Tibial artery (tissue), 4 donors: ENCODE measurements at places on chromosomes 2 and 18.
A peak's percentile ranks its signal among the peaks of the same experiment; 100 is the strongest.

DNA sequence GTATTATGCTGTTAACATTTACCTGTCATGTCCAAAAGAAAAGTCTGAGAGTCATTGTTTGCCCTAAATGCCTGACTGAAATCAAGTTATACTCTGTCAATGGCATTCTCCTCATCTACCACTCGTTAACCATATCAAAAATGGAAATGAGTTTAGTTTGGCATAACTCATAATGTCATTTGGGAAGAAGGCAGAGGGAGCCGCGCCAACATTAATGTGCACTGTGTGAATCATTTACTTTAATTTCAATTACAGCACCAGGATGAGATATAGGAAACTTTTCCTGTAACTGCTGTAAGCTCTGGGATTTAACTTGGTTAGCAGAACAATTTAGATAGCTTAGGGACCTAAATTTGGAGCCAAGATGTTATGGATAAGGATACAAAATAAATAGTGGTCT, 871.2 kb upstream of the POU3F3 start:
- DNase-seq, result no peak
- H3K4me1 ChIP-seq, result no peaks in the 10 kb centered on the region
- no peak overlapping the region for H3K27ac ChIP-seq
- no peaks in the 10 kb centered on the region for H3K36me3 ChIP-seq
- H3K27me3 ChIP-seq, result no peaks in the 10 kb centered on the region

GRCh38 chr2:120231564-120231973, 8.4 kb upstream of the TMEM185B start:
- H3K36me3 ChIP-seq, result no peaks in the 10 kb centered on the region
- no peak overlapping the region for H3K27ac ChIP-seq
- peaks cover 5% of the 10 kb centered on the region for H3K4me1 ChIP-seq
- H3K27me3 ChIP-seq, result no peaks in the 10 kb centered on the region
- H3K4me3 ChIP-seq, result peak overlapping the region; percentile 41
- peak; percentile 41 for DNase-seq

DNA sequence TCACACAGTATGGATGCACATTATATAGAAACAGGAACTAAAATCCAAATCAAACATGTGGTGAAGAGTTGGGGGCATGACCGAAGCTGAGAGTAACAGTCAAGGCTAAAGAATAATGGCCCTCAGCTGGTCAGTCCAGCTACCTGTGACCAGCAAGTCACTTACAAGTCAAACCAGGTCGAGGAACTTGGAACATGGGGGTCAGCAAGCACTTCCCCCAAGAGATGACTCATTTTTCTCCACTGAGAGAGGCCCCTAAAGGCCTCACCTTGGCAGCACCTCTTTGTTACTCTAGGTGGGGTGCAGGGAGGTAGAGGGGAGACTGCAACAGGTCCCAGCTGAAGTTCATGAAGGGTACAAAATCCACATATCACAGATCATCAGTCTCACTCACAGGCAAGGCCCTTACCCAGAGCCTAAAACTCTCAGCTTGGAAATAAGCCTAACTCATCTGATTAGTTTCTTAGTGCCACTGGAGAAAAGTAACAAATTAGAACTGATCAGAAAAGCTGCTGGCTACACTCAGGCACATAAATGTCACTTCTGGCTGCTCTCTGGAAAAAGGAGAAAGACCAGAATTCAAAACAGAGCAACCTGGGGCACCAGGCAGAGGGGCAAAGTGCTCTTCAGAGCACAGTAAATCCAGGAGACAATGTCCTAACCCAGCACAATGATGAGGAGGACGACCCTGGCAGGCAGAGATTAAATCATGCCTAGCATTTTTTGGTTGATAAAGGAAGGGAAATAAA, 4.0 kb downstream of the SDC1 start:
- no peak for DNase-seq
- no peaks in the 10 kb centered on the region for H3K27me3 ChIP-seq
- no peak overlapping the region for H3K4me3 ChIP-seq
- H3K4me1 ChIP-seq, result peaks cover 23% of the 10 kb centered on the region
- H3K27ac ChIP-seq, result no peak overlapping the region

DNA sequence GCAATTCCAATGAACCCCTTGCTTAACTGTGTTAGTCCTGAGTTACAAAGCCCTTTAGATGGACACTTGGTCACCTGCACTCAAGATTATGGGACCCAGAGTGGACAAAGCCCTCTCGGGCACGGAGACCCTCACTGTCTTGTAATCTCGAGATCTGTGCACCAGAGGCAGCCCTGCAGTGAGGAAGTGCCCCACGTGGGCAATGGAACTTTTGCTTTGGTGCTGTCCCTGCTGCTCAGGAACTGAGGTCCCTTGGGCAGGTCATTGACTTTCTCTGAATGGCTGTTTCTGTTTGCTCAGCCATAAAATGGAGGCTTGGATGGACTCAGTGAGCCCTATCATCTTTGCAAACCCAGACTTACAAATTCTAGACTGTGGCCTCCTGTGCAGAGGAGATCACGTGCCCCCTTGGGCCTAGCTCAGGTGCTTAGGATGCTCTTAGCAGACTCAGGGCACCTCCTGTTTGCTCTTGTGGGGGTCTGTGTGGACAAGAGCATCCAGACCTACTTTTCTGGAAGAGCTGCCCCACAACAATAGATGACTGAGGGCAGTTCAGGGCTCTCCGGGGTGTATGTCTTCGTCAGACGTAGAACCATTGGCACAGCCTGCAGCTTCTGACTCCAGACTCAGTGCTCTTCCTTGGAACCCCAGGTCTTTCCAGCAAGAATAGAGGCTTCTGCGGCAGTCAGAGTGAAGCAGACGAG, 94.5 kb upstream of the HS6ST1 start:
- peak; percentile 52 for DNase-seq
- H3K4me3 ChIP-seq, result no peak overlapping the region
- no peaks in the 10 kb centered on the region for H3K27me3 ChIP-seq
- no peak overlapping the region for H3K27ac ChIP-seq
- no peaks in the 10 kb centered on the region for H3K4me1 ChIP-seq
- no peaks in the 10 kb centered on the region for H3K36me3 ChIP-seq

GRCh38 chr2:10383960-10384734, 64.0 kb downstream of the ODC1 start:
- no peaks in the 10 kb centered on the region for H3K36me3 ChIP-seq
- H3K27ac ChIP-seq, result no peak overlapping the region
- no peak for DNase-seq
- no peaks in the 10 kb centered on the region for H3K27me3 ChIP-seq
- H3K4me1 ChIP-seq, result no peaks in the 10 kb centered on the region
- H3K4me3 ChIP-seq, result no peak overlapping the region

DNA sequence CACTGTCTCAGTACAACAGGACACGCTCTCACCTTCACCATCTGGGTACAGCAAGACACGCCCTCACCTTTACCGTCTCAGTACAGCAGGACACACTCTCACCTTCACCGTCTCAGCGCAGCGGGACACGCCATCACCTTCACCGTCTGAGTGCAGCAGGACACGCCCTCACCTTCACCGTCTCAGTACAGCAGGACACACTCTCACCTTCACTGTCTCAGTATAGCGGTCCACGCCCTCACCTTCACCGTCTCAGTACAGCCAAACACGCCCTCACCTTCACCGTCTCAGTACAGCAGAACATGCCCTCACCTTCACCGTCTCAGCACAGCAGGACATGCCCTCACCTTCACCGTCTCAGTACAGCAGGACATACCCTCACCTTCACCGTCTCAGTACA, 109.9 kb upstream of the CTDP1 start:
- H3K36me3 ChIP-seq, result no peaks in the 10 kb centered on the region
- H3K27ac ChIP-seq, result no peak overlapping the region
- no peak for DNase-seq
- H3K4me3 ChIP-seq, result no peak overlapping the region
- H3K27me3 ChIP-seq, result no peaks in the 10 kb centered on the region
- peaks cover 18% of the 10 kb centered on the region for H3K4me1 ChIP-seq

DNA sequence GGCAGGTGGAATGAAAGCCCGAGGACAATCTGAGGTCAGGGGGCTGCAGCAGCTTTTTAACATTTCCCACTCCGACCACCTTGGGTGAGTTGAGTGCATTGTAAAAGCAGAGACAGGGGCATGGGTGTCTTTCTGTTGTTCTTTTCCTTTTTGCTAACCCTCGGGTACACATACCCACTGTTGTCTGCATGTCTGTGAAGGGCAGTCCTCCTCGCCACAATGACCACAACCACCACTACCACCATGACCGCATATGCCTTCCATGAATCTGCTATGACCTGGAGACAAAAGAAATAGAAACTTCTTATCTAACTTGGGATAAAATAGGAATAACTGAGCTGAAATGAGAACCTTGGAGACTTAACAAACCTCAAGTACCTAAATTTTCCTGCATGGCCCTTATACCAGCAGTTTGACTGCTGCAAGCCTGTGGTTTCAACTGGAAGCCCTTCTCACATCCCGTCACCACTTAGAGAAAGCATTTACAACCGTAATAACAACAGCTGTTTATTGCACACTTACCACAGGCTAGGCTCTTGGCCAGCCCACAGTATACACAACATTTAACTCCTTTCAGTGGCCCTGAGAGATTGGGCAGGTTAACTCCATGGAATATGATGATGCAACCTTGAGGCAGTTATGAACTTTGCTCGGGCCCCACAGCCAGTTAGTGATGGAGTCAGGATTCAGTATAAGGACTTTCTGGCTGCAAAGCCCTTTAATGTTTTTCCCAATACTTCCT, 80.3 kb downstream of the GYPC start:
- no peaks in the 10 kb centered on the region for H3K27me3 ChIP-seq
- H3K27ac ChIP-seq, result no peak overlapping the region
- no peaks in the 10 kb centered on the region for H3K4me1 ChIP-seq
- H3K36me3 ChIP-seq, result no peaks in the 10 kb centered on the region
- H3K4me3 ChIP-seq, result no peak overlapping the region
- DNase-seq, result no peak

DNA sequence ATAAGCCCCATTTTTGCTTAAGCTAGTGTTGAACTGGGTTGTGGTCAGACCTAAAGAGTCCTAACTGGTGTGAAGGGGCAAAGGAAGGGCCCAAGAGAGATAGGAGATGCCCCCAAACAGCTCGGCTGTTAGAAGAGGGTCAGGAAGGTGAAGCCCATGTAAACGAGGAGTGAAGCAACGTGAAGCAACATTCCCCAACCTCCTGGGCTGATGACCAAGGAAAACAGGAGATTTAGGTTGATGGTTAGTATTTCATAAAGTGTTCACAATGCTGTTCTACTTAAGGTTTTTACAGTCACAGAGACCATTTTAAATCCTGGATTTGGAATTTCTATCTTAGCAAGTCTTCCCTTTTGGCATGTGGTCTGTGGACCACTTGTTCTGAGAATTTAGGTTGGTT, 144.0 kb upstream of the SERPINE2 start:
- H3K4me1 ChIP-seq, result no peaks in the 10 kb centered on the region
- no peaks in the 10 kb centered on the region for H3K27me3 ChIP-seq
- H3K4me3 ChIP-seq, result no peak overlapping the region
- DNase-seq, result no peak

GRCh38 chr18:35694808-35695207, 113.3 kb downstream of the GALNT1 start:
- no peak for DNase-seq
- H3K4me1 ChIP-seq, result no peaks in the 10 kb centered on the region
- peaks cover 3% of the 10 kb centered on the region for H3K36me3 ChIP-seq
- H3K27me3 ChIP-seq, result no peaks in the 10 kb centered on the region
- H3K27ac ChIP-seq, result no peak overlapping the region
- no peak overlapping the region for H3K4me3 ChIP-seq

DNA sequence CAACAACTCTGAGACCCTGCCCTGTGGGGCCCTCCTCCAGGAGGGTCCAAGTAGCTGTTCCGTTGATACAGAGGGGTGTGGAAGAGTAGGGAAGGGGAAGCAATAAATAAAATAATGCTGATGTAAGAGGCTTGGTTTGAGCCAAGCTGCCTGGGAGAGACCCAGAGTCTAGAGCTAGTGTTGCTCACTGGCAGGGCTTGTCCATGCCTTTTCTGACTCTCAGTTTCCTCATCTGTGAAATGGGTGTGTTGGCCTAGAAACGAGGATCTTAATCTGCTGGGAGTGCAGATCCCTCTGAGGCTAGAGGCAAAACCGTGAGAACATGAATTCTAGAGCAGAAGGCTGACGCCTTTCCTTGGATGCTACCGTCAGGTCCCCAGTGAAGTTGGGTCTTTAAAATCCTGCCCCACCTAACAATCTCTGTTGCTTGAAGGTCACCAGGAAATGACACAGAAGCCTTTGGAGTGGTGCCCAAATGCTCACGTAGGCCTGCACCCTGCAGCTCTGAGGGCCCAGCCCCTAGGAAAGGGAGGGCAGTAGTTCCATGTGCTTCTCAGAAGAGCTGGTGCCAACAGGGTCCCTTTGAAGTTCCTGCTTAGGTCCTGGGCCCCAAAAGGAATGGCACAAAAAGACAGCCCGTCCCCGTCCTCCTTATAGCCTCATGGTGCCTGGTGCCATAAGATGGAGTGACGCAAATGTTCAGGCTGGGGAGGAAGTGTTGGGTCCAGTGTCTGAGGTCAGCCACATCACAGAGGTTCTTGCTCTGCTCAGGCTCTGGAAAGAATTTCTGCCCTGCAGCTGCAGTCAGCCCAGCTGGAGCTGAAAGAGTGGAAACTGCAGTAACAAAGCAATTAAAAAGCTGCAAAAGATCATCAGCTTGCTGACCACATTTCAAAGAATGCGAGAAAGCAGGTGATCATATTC, 73.2 kb upstream of the SMAD2 start:
- no peaks in the 10 kb centered on the region for H3K27me3 ChIP-seq
- H3K4me3 ChIP-seq, result no peak overlapping the region
- H3K4me1 ChIP-seq, result no peaks in the 10 kb centered on the region

DNA sequence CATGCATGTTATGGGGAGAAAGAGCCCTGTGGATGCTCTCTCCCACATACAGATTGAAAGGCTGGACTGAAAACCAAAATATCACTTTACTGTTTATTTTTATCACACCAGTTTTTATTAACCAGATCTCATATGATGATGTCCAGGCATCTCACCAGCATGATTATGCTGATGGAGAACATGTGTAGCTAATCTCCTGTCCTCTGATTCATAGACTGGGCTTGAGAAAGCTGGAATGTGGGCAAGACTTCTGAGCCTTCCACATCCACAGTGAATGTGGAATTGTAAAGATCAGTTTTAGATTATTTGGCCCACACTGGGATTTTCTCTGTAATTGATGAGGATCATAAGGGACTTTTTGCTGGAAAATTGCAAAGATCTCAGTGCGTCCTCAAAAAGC, 137.9 kb downstream of the ICOS start:
- no peaks in the 10 kb centered on the region for H3K36me3 ChIP-seq
- H3K27ac ChIP-seq, result no peak overlapping the region
- H3K4me3 ChIP-seq, result no peak overlapping the region
- no peaks in the 10 kb centered on the region for H3K4me1 ChIP-seq

DNA sequence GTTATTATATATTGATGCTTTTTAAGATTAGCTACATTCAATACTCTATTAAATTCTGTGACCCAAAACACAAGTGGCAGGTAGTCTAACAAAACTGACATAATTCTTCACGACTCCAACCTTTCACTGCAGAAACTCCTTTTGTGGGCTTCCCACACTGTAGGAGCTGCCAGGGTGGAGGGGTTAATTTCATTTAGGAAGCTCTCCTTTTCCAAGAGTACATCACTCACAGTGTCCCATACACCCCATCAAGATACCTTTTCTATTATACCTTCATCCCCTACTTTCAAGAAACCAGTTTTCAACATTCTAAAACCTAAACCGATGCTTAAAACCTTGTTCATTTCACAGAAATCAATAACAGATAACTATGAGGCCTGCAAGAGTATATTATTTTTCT, 825 bp downstream of the THUMPD2 start:
- no peak for DNase-seq
- no peaks in the 10 kb centered on the region for H3K36me3 ChIP-seq
- no peaks in the 10 kb centered on the region for H3K27me3 ChIP-seq
- H3K4me1 ChIP-seq, result no peaks in the 10 kb centered on the region

- H3K27ac ChIP-seq, result no peak overlapping the region
- DNase-seq, result no peak
- no peak overlapping the region for H3K4me3 ChIP-seq
- H3K36me3 ChIP-seq, result peaks cover 10% of the 10 kb centered on the region
- H3K4me1 ChIP-seq, result no peaks in the 10 kb centered on the region
These were observed 23.3 kb downstream of the PUM2 start for GRCh38 chr2:20327370-20327769.
